ENCODE measurements at places on chromosomes 4 and X.

DNA sequence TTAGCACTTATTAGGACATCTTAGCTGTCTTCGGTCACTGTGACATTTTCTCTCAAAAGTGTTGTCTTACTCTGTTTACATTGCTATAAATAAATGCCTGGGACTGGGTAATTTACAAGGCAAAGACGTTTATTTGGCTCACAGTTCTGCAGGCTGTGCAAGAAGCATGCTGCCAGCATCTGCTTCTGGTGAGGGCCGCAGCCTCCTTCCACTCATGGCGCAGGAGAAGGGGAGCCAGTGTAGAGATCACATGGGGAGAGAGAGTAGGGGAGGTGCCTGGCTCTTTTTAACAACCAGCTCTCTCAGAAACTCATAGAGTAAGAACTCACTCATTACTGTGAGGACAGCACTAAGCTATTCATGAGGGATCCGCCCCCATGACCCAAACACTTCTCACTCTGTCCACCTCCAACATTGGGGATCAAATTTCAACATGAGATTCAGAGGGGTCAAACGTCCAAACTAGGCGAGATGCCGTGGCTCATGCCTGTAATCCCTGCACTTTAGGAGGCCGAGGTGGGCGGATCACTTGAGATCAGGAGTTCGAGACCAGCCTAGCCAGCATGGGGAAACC, 43.5 kb upstream of the HERC6 start:
- DNase-seq = peak; percentile 82

GRCh38 chr4:38422850-38423249, 241.1 kb upstream of the KLF3 start:
- DNase-seq = no peak

DNA sequence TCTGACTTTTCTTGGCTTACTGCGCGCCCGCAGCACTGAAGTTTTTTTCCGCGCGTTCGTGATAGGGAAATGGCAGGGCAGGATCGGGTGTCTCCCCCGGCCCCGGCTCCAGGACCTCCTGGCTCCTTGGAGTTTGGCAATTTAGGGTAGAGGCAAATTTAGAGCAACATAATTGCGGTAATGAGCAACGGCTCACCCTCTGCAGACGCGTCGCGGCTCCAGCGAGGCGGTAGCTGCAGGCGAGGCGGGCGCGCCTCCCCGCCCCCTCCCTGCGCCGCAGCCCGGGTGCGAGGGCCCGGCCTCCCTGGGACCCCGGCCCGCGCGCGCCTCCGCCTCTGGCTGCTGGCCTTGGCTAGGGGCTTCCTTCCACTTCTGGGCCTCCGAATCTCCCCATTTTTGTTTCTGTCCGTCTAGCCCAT, 6.2 kb downstream of the MSX1 start:
- DNase-seq = no peak

DNA sequence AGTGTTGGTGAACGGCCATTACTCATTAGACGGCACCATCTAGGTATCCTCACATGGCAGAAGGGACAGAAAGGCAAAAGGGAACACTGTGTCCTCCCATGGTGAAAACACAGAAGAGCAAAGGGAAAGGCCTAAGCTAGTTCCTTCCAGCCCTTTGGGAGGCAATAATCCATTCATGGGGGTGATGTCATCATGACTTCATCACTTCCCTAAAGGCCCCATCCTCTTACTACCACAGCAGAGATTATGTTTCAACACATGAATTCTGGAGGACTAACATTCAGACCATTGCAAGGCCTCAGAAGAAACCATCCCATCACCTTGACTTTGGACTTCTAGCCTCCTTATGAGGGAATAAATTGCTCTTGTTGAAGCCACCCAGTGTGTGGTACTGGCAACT, 238.2 kb downstream of the MGST2 start:
- no peak for DNase-seq

Measured in HCEC 1CT (cell line).